NCI-H345 (cell line): ENCODE measurements at places on chromosomes 4 and X.

DNA sequence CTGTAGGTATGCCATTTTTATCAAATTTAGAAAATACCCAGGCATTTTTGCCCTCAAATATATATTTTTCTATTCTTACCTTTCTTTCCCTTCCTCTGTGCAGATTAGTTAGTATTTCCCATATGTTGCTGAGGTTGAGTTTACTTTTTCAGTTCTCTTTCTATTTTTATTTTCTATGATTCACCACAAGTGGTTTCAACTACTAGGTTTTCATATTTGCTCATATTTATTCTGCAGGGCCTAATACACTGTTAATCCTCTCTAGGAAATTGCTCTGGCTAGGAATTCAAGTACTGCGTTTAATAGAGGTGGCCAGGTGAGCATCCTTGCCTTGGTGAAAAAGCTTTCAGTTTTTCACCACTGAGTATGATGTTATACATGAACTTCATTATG lies 1535.3 kb upstream of the PCDH10 start:
- DNase-seq: no peak

- no peak for DNase-seq
These were observed 2233.9 kb upstream of the TENM3 start for GRCh38 chr4:180009316-180009715.

DNA sequence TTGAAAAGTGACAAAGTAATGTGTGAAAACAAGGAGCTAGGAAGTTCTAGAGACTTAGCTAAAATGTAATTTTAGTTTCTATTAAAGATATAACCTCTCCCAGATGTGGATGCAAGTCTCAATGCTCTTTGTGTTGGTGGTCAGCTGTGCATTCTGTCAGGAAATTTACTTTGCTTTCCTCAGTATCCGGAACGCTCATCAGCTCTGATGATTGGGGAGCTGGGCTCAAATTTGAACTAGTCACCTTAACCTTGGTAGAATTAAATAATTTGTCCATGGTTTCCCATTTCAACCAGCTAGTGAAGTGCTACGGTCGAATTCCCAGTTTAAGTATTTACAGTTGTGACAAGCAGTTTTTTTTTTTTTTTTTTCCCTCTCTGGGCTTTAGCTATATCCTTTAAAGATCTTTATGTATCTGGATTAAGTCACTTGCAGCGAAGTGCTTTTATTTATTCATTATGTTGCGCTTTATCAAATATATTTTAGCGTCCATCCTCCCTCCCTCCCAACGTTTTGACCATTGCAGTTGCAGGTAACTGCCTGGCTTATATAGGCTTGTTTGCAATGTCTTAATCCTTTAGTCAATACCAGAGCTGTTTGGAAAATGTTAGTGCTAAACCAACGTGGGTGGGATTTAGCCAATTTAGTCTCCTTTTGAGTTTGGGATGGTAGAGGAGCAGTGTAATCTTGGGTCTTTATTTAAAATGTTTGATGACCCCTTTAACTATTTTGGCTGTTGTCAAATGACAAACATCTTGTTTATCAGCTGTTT lies 2.1 kb downstream of the OGT start:
- DNase-seq: no peak

- peak; percentile 71 for DNase-seq
These were observed 3.0 kb upstream of the CITED1 start for GRCh38 chrX:72308566-72309296.

GRCh38 chrX:26253526-26253925 lies 37.6 kb downstream of the MAGEB5 start:
- DNase-seq: no peak

- no peak for DNase-seq
These were observed 86.3 kb downstream of the SMARCA5 start for GRCh38 chr4:143599827-143600226.

GRCh38 chrX:123169247-123169901 lies 14.7 kb upstream of the GRIA3 start:
- no peak for DNase-seq

DNA sequence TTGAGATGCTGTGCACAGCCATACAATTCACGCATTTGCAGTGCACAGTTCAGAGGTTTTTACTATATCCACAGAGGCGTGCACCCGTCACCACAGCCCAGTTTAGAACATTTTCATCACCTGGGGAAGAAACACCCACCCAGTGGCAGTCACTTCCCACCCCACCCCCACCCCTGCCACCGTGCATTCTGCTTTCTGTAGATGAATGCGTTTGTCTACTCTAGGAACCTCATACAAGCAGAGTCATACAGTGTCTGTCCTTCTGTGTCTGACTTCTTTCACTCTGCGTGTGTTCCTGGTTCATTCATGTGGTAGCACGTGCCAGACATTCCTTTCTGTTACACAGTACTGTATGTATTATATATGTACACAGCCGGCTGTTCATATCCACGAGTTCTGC lies 122.8 kb downstream of the TBL1X start:
- no peak for DNase-seq

- peak; percentile 17 for DNase-seq
These were observed 532.8 kb downstream of the KCNIP4 start for GRCh38 chr4:21415728-21416127.

DNA sequence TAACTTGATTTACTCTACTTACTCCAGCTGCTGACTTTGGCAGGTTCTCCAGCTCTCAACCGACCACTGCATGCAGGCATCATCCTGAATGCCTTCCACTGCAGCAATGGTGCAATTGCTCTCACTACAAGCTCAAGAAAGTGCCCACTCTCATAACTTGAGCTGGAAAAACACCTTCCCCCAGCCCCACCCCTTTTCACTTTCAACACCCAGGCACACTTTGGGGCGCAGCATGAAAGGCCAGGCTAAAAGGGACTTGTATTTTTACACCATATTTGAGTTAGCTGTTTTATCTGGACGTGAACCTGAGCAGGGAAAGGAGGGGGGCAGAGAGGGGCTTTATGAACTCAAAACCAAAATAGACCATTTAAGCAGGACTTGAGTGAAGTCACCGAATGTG lies 274.5 kb downstream of the RAB28 start:
- no peak for DNase-seq

- no peak for DNase-seq
These were observed 321.0 kb upstream of the CPEB2 start for GRCh38 chr4:14681330-14681729.

- DNase-seq: no peak
These were observed 295.2 kb upstream of the DIAPH2 start for GRCh38 chrX:96389281-96390047.

- DNase-seq: peak; percentile 34
These were observed 111.3 kb upstream of the ATP8A1 start for GRCh38 chr4:42768125-42768748.

GRCh38 chrX:153592966-153593688 lies 5.8 kb downstream of the CCNQ start:
- DNase-seq: no peak

DNA sequence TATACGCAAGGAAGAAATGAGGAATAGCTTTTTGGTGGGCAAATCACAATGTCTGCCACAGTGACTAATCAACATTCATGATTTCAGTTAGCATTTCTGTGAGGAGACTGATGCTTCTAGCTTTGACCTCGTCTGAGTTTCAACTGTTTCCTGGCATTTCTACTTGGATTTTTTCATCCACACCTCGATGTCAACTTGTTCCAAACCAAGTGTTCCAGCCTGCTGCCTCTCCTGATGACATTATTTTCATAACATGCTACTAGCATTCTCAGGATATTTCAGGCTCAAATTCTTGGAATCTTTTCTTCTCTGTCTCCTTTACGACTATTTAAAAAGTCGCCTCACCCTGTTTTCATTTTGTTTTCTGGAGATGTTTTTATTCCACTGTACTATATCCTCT lies 90.3 kb upstream of the TEX13D start:
- DNase-seq: no peak

GRCh38 chr4:52659722-52660261 lies 691 bp upstream of the USP46 start:
- DNase-seq: peak; percentile 30

- no peak for DNase-seq
These were observed 175.3 kb downstream of the DCTD start for GRCh38 chr4:182741914-182742313.

- DNase-seq: no peak
These were observed 6.3 kb upstream of the KCNIP4 start for GRCh38 chr4:21954916-21955315.

GRCh38 chrX:113390531-113390930 lies 549.9 kb upstream of the AMOT start:
- DNase-seq: no peak

GRCh38 chr4:99029852-99030251 lies 34.3 kb downstream of the METAP1 start:
- no peak for DNase-seq

DNA sequence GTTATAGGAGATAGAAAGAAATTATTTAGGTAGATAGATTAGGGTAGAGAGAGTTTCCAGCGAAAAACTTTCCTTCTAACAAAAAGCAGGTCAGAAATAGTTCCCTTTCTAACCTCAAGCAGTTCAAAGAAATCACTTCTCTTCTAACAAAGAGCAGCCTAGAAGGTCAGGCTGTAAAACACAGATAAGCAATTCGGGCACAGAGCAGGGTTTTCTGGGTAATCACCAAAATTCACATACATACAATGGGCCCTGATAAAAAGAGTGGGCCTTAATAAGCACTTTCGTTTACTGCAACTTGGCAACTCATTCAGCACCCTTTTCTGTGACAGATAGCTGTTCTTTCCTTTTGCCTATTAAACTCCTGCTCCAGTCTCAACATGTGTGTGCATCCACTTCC lies 13.4 kb upstream of the NAF1 start:
- no peak for DNase-seq

- DNase-seq: no peak
These were observed 118.8 kb upstream of the PCDH18 start for GRCh38 chr4:137651128-137651527.

DNA sequence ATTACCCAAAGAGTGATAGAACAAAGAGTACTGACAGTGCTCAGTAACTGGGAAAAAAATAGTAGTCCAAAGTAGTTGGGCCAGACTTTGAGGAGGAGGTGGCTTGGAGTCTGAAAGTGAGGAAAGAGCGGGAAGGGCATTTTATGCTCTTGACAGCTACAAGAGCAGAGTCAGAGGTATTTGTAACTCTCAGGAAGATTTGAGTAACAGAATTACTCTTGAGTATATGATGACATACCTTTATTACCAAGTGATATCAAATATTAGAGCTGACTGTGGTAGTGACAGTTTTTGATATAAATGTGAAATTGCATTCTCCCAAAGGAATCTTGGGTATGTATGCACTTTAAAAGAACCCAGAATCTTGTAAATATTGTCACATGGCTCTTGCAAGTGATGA lies 2.2 kb downstream of the SLAIN2 start:
- DNase-seq: no peak

- no peak for DNase-seq
These were observed 193.0 kb downstream of the KLHL4 start for GRCh38 chrX:87710580-87710979.

- DNase-seq: no peak
These were observed 56.3 kb upstream of the SHOX start for GRCh38 chrX:574251-574650.

GRCh38 chrX:48025561-48025960 lies 18.8 kb downstream of the SPACA5 start:
- peak; percentile 67 for DNase-seq
